ENCODE measurements at places on chromosomes 3 and 15. TPM values are rescaled to one million over a fixed set of nuclear protein-coding genes. Genes with fewer than 3 reads are reported as not detected.

MASP1 gene
- total RNA-seq, result 507 TPM

ARPP21 gene
- 0.32 TPM for total RNA-seq

SLC38A3 gene
- total RNA-seq, result 9.5 TPM

GRIP2 gene
- total RNA-seq, result 0.06 TPM

DNA sequence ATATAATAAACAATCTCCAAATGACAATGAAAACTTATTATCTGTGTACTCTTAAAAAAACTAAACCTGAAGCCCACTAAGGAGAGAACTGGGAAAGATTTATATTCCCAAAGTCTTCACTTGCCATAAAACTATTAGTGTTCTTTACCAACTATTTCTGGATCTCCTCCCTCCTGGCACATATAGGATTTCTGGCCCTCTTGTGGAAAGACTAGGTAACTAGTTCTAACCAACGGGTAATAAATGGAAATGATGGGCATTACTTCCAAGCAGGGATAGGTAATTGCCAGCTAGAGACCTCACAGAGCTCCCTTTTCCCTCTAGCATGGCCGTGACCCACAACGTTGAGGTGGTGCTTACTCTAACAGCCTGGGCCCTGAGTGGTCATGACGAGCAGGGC lies 110.1 kb downstream of the DNAH12 start:
- peak; percentile 53 for DNase-seq

GRCh38 chr15:93066224-93066681 lies 22.8 kb downstream of the RGMA start:
- no peak for DNase-seq

- DNase-seq, result peak; percentile 20
These were observed 72.5 kb upstream of the ADAMTSL3 start for GRCh38 chr15:83581381-83581780.

DNA sequence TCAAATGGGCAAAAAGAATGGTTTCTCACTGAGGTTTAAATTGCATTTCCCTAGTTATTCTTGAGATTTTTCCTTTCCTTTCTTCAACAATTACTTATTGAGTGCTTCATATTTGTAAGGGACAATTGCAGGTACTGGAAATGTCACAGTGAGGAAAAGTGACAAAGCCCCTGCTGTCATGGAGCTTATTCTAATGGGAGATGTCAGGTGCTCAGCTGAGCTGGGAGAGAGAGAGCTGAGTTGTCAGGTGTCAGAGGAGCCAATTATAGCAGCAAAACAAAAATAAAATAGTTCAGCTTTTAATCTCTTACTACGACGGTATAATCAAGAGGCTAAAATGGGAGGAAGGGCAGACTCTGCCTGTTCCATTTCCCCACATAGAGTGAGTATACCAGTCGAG lies 42.0 kb downstream of the CD86 start:
- DNase-seq, result no peak

DNA sequence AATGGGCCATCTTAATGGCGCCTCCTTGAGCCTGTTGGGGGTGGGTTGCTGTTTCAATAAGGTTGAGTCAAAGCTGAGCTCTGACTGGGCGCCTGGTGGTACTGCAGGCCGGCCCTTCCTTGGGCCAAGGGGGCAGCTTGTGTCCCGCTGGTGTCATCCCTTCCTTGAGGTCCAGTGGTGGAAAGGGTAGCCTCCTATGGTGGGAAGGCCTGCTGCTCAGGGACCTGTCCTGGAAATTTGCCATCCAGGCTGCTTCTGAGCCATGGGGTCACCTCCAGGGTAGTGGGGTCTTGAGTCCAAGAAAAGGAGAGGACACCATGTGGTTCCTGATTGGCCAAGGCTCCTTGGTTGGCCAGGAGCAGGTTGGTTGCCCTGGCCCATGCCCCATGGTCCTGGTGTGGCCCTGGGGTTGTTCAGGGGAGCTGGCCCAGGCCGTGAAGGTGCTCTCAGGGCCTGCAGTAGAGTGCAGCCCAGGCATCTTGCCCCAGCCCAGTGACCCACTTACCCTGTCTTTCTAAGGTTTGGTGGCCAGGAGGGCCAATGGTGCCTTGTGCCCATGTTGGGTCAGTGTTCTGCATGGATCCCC lies 188.7 kb downstream of the UBE3A start:
- DNase-seq, result no peak

GRCh38 chr3:119222391-119222790 lies 18.3 kb downstream of the B4GALT4 start:
- peak; percentile 39 for DNase-seq

All from cardiac muscle cell (in vitro differentiated cells and primary cell).